ENCODE measurements at places on chromosomes 16 and 17. TPM values are rescaled to one million over a fixed set of nuclear protein-coding genes. Genes with fewer than 3 reads are reported as not detected.

SPSB3 gene
- total RNA-seq: 24.2 TPM

IKZF3 gene
- total RNA-seq: not detected

MYCBPAP gene
- 0.34 TPM for total RNA-seq

GRCh38 chr17:41656249-41657023 is 32.1 kb upstream of the KRT17 start:
- DNase-seq: no peak

DNA sequence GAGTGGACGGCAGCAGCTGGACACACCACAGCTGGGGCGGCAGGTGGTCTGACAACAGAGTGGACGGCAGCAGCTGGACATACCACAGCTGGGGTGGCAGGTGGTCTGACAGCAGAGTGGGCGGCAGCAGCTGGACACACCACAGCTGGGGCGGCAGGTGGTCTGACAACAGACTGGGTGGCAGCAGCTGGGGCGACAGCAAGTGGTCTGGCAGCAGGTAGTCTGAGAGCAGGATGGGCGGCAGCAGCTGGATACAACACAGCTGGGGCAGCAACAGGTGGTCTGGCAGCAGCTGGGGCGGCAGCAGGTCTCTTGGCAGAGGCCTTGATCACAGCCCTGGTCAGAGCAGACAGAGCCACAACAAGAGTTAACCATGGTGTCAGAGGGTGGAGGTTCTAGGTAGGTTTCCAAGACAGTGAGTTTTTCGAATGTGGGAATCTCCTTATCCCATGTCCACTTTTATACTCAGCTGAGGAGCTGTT is at the start of gene KRTAP4-1:
Gene KRTAP4-1, minus strand, starts transcription at position 432 of the 482 bp plus-strand sequence. Its CDS starts 57 bp downstream, at position 375.
- DNase-seq: peak; percentile 32

DNA sequence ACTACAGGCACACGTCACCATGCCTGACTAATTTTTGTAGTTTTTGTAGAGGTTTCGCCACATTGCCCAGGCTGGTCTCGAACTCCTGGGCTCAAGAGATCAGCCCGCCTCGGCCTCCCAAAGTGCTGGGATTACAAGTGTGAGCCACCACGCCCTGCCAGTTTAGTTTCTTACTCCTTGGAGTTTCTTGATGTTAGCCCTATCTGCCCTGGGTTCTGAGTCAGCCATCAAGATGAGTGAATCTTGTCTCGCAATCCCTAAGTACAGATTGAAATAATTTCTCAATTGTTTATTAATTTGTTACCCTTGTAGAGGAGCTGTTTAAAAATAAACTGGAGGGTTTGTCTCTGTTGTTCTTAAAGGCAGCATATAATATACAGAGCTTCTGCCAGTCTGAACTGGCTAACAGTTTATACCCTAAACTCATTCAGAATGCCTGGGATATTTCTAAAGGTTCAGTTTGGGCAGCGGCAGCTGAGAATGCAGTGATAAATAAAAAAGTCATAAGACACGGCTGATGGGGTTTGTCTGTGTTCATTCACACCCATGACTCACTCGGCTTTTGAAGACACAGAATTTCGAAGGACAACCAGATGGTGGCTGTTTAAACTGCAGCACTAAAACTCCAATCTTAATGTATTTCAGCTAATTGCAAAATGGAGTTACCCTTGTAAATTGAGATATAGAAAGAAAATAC is 39.6 kb downstream of the GPRC5B start:
- peak; percentile 98 for DNase-seq

DNA sequence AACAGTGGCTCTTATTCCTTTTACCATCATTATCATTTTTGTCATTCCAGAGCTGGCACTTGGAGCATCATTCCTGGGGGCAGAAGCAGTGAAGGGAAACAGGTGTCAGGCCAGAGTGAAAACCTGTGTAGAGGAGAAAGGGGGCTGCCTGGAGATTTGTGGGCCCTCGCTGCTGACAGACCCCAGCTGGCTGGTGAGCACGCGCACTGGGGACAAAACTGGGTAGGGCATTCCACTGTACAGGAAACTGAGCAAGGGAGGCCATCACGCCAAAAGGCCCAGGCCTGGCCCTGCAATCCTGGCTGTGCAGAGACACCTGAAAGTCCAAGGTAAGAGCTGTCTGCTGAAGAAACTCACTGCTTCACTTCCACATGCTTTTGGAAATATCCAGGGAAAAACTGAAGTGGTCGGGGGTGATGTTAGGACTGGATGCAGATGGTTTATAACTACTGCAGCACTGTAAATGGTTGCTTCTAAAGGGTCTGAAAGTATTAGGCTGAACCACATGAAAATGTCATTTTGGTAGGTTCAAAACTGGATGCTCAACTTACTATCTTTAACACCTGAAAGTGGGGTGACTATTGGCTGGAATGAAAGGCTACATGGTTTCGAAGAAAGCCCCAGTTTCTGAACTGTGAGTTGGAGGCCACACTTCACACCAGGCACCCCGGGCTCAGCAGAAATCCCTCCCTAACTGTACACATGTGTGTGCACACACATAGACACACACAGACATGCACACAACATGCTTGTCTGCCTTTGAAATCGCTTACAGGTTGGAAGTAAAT is 225.0 kb downstream of the C16orf78 start:
- DNase-seq: no peak

DNA sequence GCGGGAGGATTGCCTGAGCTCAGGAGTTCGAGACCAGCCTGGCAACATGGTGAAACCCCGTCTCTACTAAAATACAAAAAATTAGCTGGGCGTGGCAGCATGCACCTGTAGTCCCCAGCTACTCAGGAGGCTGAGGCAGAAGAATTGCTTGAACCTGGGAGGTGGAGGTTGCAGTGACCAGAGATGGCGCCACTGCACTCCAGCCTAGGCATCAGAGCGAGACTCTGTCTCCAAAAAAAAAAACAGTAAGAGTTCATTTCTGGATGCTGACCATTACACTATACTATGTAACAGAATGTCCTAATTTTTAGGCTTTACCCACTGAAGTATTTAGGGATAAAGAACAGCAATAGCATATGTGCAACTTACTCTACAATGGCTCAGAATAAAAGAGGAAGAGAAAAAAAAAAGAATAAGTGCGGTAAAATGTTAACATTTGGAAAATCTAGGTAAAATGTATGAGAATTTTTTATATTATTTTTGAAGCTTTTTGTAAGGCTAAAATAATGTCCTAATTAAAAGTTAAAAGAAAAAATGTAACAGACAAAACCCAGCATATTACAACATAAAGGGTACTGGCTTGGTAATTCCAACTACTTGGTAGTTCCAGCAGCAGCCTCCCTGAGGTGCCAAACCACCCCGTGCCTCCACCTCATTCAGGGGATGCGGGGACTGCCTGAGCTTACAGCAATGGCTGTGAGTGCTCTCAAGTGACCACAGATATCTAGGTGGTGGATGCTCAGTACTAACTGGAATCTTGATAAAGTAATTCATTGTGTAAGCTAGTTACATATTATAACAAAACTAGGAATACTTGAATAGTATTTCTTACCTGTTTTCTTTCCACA is 10.9 kb downstream of the COPS3 start:
- no peak for DNase-seq

GRCh38 chr17:61416540-61417363 is 17.1 kb downstream of the TBX2 start:
- DNase-seq: peak; percentile 81

DNA sequence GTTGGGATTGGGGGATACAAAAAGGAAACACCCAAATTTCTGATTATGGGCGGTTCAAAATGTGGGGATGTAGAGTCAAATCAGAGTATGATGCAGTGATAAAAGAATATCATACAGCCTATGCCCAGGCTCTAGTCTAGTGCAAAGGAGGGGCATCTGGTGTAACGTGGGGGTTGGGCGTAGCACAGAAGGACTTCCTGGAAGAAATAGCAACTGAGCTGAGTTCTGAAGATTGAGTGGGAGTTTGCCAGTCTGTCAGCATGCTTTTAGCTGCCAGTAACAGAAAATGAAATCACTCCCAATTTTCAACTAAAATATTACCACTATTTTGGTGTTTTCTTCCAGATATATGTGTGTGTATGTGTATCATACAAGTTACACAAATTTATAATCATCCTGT is 196.9 kb downstream of the SPECC1 start:
- no peak for DNase-seq

- DNase-seq: no peak
These were observed 12.3 kb downstream of the SMIM5 start for GRCh38 chr17:75645501-75645888.

GRCh38 chr17:31308372-31309334 is 5.2 kb downstream of the EVI2B start:
- DNase-seq: no peak

DNA sequence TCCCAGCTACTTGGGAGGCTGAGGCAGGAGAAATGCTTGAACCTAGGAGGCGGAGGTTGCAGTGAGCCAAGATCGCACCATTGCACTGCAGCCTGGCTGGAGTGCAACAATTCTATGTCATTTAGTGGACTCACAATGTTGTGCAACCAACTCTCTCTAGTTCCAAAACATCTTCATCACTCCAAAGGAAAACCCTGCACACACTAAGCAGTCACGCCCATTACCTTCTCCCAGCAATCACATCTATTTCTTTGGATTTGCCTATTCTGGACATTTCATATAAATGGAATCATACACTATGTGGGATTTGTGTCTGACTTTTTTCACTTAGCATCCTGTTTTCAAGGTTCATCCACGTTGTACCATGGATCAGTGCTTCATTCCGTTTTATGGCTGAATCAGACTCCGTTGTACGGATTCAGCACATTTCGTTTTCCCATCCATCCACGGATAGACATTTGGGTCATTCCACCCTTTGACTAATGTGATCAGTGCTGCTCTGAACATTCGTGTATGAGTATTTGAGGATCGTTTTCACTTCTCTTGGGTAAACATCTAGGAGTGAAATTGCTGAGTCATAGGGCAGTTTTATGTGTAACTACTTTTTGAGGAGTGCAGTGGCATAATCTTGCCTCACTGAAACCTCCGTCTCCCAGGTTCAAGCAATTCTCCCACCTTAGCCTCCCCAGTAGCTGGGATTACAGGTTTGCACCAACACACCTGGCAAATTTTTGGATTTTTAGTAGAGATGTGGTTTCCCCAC is 45.4 kb upstream of the EMP2 start:
- peak; percentile 66 for DNase-seq

- no peak for DNase-seq
These were observed 4.8 kb downstream of the HSD11B2 start for GRCh38 chr16:67435758-67436164.

- DNase-seq: no peak
These were observed 710.1 kb downstream of the KCNJ2 start for GRCh38 chr17:70879401-70879800.

- peak; percentile 26 for DNase-seq
These were observed 478.4 kb downstream of the TOX3 start for GRCh38 chr16:52068447-52069074.

GRCh38 chr16:86931410-86931941 is 353.1 kb downstream of the FOXL1 start:
- DNase-seq: peak; percentile 31

- no peak for DNase-seq
These were observed 117.9 kb downstream of the SEC14L1 start for GRCh38 chr17:77258638-77259037.

DNA sequence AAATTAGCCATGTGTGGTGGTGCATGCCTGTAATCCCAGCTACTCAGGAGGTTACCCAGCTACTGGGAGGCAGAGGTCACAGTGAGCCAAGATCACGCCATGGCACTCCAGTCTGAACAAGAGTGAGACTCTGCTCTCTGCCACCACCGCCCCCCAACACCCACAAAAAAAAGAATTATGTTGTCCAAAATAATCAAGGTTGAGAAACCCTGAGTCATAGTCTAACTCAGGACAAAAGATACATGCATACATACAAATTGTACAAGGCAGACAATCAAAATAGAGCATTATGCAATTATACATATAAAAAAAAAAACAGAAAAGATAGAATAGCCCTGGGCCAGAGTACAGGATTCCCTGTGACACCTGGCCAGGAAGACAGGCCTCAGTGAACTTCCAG is 6.6 kb upstream of the KPNB1 start:
- DNase-seq: no peak

- no peak for DNase-seq
These were observed 31.3 kb upstream of the C17orf78 start for GRCh38 chr17:37344519-37344918.

GRCh38 chr17:73227944-73228343 is 33.7 kb downstream of the CPSF4L start:
- DNase-seq: no peak

- no peak for DNase-seq
These were observed 68.9 kb upstream of the HAS3 start for GRCh38 chr16:69036399-69037091.

DNA sequence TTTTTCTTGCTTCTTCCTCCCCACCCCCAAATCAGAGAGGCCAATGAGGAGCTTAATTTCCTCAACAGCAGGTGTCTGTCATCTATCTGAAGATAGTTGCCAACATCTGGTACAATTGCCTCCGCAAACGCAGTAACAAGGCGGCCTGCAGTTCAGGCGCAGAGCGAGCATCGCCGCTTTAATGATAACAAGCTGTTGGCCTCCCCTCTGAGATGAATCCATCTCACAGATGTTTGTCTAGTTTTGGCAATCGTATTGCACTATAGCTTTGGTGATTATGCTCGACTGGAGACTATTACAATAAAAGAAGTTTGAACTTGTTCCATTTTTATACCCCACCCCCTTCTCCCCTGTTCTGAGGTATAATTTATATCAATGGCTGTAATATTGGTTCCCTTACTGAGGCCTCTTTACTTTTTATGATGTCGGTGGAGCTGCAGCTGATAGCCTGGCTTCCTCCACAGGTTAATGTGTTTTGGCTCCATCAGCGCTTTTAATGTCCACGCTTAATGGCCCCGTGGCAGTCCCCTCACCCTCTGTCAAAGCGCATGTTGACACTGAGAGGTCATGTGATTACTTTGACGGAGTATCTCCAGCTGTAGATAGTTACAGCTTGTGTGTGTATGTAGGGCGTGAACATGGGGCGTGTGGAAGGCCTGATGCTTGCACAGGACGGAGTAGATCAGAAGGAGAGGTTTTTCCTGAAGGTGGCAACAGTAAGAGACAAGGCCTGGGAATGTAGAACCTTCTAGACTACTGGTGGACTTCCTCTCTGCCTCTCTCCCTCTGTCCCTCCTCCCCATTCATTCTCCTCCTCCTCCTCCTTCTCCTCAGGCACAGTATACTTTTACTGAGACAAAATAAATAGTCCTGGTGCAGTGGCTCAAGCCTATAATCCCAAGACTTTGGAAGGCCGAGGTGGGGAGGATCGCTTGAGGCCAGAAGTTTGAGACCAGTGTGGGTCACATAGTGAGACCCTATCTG is 164.7 kb downstream of the MSI2 start:
- no peak for DNase-seq

- DNase-seq: peak; percentile 80
These were observed at the start of gene PAQR4 for GRCh38 chr16:2968738-2969544. Gene PAQR4 (plus strand): TSS chr16:2969348. CDS start chr16:2969675, 327 bp downstream.

Measured in LHCN-M2 (cell line).